ENCODE measurements at places on chromosomes 13 and 19.

GRCh38 chr19:50030225-50030624, 4.4 kb downstream of the ZNF473 start:
- no peak for DNase-seq

DNA sequence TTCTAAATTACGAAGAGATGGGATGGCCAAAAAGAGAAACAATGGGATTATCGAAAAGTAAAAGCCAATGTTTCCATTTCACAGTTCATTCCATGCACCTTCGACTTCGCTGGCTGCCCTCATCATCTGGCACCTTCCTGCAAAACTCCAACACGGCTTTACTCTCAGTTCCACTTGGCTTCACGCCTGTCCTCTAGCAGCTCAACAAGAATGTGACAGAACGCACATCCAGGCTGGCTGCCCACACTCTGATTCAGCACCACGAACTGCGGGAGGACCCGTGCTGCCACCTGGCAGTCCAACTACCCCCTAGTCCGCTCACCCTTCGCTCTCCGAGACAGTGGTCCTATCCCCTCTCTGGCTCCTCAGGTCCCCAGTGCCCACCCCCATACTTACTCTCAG, 11.7 kb downstream of the ATP7B start:
- no peak for DNase-seq

- no peak for DNase-seq
Observed at GRCh38 chr13:97432232-97432916, 1.6 kb upstream of the RAP2A start.

DNA sequence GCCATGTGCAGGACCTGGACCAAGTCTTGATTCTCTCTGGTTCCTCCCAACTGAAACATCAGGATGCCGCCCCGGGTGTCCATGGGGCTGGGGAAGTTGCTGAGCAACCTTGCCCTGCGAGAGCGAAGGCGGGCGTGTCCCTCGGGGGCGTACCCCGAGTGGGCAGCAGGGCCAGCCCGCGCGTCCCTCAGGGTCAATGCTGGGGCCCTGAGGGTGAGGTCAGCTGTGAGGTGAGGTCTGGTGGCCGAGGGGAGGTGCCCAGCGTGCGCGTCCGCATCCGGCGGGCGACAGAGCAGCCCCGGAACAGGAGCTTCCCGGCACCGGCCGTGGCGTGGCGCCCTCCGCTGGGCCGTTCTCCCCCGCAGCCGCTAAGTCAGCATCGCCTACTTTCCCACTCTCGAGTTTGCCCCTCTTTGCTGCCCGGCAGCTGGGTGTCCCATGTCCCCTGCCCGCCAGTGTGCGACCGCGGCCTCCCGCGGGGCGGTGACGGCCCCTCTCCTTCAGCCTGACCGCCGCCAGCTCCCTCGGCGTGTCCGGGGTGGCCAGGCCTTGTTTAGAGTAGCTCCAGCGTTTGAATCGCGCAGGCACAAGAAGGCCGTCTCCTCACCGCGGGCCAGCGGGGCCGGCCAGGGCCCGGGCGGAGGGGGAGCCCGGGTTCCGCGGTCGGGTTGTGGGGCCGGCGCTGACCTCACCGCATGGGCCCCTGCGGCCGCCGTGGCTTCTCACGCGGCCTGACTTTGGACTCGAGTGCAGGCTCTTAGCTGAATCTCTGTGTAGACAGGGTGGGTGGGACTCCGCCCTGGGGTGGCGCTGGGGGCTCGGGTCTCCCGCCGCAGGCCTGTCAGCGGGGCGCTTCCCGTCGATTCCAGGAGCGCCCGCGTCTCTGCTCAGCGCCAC, 33.0 kb downstream of the GJA3 start:
- peak; percentile 33 for DNase-seq

DNA sequence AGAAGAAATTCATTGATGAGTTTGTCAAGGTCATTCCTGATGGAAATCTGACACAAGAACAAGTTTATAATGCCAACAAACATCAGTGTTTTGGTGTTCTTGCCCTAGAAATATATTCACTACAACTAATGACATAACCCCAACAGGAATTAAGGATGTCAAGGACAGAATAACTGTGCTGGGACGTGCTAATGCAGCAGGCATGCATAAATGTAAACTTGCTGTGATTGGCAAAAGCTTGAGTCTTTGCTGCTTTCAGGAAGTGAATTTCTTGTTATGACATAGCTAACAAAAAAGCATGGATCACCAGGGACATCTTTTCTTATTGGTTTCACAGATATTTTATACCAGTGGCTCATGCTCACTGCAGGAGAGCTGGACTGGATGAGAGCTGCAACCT, 144.6 kb downstream of the KCTD12 start:
- DNase-seq: no peak

- DNase-seq: no peak
Observed at GRCh38 chr13:24651718-24652345, 28.4 kb upstream of the ATP12A start.

- no peak for DNase-seq
Observed at GRCh38 chr13:77733674-77734073, 36.2 kb downstream of the SLAIN1 start.

DNA sequence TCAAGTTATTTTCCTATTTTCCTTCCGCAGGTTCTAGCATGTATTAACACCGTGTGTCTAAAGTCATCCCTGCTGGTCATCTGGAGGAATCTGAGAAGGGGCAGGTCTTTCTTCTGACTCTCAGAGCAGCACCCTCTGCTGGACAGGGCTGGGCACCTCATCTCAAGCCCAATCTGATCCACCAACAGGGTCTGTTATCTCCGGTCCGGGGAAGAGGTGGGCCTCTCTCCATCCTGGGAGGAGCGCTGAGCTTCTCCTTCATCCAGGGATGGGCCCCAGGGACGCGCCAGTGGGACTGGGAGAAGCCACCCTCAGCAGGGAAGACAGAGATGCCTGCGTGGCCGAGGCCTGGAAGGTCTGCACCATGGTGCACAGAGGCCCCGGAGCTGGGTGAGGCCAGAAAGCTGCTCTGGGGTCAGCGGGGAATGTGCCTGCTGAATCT, 26.0 kb upstream of the ZNF331 start:
- DNase-seq: peak; percentile 36

DNA sequence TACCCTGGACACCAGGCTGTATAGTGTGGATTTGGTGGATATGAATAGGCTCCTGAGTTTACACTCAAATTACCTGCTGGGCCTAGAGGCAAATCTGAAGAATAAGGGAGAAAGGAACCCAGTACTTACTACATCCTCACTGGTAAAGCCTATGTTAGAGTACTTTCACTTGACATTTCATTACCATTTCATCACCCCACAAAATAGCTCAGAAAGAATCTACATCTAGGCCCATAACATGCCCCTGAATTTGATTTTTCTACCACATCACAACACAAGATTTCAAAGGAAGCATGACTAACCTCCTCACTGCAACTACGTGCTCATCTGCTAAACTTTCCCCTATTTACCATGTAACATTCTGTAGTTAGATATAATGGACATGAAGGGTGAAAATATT, 43.3 kb downstream of the VWA8 start:
- DNase-seq: no peak

- DNase-seq: no peak
Observed at GRCh38 chr13:69565334-69565733, 542.3 kb upstream of the ATXN8OS start.

GRCh38 chr13:85363504-85363903, 435.7 kb downstream of the SLITRK6 start:
- DNase-seq: no peak

GRCh38 chr19:41353466-41354342, at the start of gene TGFB1:
Gene TGFB1 (minus strand): TSS chr19:41353922. CDS start chr19:41353044, 878 bp downstream.
- peak; percentile 94 for DNase-seq

DNA sequence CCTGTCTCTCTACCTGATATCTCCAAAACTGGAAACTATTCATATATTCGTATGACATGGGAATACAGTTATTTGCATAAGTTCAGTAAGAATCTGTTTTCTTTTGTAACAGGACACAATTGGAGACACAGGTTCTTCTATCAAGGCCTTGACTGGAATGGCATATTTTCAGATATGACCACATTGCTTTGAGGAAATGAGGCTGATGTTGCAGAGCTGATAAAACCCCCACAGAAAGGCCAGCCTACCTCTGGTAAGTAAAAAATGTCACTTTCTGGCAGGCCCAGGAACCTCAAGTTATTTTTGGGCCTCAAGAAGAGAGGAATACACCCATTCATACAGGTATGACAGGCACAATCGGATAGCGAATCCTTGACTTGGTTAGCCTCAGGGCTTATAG, 29.5 kb upstream of the KBTBD6 start:
- DNase-seq: no peak

DNA sequence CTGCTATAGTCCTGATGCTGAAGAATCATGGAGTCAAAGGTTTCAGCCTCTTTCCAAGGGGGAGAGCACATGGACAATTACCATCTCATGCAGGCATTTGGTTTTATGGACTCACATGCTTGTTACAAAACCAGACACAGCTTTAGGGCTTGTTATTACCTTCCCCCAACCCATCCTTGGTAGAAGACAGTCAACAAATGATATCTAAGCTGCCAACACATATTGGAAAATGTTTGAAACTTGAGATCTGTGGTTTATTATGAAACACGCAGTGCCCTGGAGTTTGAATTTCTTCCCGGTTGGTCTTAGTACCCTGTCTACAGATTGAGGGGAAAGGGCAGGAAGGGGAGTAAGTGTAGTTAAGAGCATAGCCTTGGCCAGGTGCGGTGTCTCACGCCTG, 12.5 kb upstream of the CYP2A6 start:
- no peak for DNase-seq

GRCh38 chr13:28819735-28820098, 422 bp upstream of the MTUS2 start:
- DNase-seq: peak; percentile 24

- DNase-seq: no peak
Observed at GRCh38 chr13:41548031-41548430, 90.7 kb downstream of the RGCC start.

DNA sequence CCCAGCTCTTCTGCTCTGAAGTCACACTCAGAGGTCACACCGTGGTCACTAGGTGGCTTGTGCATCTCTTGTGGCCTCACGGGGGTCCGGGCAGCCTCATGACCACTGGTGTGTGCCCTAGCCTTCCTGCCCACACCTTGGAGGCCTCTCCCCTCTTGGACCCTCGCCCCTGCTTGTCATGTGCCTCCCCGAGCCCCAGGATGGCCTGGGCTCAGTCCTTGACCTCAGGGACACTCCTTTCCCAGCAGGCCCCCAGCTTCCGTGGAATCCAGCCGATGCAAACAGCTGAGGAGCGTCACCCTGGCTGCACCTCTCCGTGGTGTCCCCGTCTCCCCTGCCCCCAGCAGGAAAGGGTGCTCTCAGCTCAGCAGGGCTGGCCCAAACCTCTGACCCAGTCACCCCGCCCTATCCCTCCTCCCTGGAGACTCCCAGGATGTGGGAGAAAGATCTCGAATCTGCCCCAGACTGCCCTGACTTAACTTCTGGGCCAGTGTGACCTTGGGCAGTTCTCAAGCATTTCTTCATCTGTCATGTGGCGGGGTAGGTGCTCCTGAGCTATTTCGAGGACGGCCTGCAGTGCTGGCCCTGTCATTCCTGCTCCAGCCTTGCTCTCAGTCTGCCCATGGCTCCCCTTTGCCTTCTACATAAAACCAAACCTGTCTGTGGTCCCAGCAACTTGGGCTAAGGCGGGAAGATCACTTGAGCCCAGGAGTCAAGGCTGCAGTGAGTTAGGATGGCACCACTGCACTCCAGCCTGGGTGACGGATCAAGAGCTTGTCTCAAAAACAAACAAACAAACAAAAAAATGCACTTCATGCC, 4.6 kb upstream of the SLC25A42 start:
- no peak for DNase-seq

GRCh38 chr13:29707876-29708543, 112.5 kb upstream of the SLC7A1 start:
- peak; percentile 29 for DNase-seq

DNA sequence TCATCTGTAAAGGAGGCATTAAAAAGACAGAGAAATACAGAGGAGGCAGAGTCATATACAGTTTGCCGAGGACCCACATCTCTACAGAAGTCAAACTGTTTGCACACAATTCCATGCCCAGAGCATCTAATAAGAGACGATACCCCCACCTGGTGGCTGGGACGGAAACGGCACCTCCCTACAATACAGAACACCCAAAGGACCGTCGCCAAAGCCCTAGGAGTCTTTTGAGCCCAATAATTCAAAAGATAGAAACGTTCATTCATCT, 703 bp upstream of the PLEKHG2 start:
- peak; percentile 84 for DNase-seq

GRCh38 chr13:94947392-94947791, 235.0 kb upstream of the SOX21 start:
- DNase-seq: no peak

DNA sequence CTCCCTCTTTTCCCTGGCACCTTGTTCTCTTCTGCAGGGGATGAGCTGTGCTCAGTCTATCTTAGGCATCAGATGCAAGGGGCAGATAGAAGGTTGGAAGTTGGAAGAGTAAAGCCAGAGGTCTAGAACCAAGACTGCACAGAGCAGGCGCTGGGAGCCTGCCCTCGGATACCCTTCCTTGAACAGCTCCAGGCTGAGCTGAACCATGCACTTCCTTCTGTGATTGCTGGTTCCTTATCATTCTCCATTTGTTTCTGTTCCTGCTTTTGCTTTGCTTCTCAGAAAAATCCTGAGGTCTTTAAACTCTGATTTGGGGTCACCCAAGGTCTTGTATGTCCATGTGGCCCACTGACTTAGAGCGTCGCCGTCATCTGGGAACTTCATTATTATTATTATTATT, 36.3 kb downstream of the ARHGEF18 start:
- DNase-seq: no peak

DNA sequence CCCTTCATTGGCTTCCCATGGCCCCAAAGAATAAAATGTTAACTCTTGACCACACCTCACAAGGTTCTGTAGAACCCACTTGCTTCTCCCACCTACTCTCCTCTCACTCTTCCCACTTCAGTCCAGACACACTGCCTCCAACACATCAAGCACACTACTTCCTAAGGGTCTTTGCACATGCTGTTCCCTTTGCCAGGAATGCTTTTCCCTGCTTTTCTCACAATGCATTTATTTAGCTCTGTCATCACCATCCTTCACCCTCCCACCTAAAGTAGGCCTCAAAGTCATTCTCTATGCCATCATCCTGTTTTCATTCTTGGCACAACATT, 7.9 kb downstream of the IFNL1 start:
- no peak for DNase-seq

GRCh38 chr13:107788464-107789165, 426.7 kb downstream of the LIG4 start:
- DNase-seq: no peak

All from stimulated activated CD4-positive, alpha-beta T cell treated with anti-CD3 and anti-CD28 coated beads, Interleukin-4, amount 100 ng/mL, for 4 hours (primary cell).